Adrenal gland (tissue), 19 donors: ENCODE measurements at places on chromosomes 5 and 9. TPM values are rescaled to one million over a fixed set of nuclear protein-coding genes. Genes with fewer than 3 reads are reported as not detected.
A peak's percentile ranks its signal among the peaks of the same experiment; 100 is the strongest.

DNA sequence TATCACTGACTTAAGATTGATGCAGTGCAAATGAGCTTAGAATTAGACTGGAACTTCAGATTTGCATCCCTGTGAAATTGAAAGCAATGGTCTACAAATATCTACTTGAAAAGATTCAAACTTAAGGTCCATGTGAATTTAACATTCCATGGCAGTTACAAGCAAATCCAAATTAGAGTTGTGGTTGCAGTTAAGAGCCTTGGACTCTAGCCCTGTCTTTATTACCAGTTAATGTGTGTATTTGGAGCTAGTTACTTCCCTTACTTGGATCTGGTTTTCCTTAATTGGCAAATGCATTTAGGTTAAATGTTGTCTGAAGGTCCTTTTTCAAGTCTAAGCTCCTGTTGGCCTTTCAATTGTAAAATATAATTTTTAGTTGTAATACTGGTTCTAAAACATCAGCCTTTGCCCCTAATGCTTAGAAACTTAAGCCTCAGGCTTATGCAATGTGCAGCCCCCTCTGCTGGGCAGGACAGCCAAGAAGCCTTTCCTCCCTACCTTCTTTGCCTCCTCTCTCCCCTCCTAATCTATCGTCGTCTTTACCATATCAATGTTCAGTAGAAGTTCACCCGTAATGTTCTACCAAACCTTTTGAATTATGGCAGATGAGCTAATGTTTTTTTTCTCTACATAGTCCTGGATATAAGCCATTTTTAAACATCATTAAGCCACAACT lies 59.5 kb downstream of the ERMP1 start:
- DNase-seq: no peak

GRCh38 chr5:140023611-140024191 lies 19.4 kb downstream of the NRG2 start:
- no peak for DNase-seq

The PCDHB4 gene
- 1.7 TPM for total RNA-seq

- DNase-seq: no peak
Observed at GRCh38 chr5:150515446-150515845, 7.5 kb downstream of the NDST1 start.

DNA sequence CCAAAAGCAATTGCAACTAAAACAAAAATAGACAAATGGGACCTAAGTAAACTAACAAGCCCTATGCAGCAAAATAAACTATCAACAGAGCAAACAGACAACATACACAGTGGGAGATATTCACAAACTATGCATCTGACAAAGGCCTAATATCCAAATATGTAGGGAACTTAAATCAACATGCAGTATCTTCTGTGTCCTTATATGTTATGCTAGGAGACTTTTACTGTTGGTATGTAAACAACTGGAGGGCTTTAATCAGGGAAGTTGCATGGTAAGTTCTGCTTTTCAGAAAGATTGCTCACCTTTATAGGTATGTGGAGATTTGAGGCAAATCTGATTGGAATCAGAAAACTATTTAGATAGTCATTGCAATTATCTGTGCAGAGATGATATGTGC lies 461.2 kb upstream of the RIOK2 start:
- no peak for DNase-seq

DNA sequence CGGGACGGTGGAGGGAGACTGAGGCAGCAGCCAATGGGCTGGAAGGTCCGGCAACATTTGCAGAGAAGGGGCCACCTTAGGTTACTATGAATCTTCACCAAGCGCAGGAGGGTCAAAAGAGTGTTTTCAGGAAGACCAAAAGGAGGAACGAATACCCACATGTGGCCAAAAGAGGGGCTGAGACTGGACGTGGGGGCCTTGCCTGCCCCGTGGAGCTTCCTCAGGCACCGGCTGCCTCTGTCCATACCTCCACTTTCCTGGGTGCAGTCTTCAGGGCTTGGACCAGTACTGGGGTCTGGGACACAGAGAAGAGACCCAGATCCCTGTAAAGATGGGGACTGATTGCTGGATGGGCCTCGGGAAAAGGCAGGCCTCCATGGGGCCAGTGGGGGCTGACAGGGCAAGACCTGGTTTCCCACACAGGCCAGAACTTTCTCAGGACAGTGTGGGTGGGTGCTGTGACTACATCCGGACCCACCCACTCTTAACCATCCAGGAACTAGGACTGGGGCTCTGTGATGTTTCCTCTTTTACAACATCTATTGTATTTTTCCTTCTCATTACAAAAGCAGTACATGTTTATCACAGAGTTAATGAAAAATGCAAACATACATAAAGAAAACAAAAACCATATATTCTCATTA lies 294.7 kb downstream of the ZSWIM6 start:
- DNase-seq: no peak

The FUT7 gene
- total RNA-seq: not detected

- peak; percentile 17 for DNase-seq
Observed at GRCh38 chr5:181121675-181122561, 9.1 kb downstream of the OR2V1 start.

The OXCT1 gene
- 9.0 TPM for total RNA-seq

DNA sequence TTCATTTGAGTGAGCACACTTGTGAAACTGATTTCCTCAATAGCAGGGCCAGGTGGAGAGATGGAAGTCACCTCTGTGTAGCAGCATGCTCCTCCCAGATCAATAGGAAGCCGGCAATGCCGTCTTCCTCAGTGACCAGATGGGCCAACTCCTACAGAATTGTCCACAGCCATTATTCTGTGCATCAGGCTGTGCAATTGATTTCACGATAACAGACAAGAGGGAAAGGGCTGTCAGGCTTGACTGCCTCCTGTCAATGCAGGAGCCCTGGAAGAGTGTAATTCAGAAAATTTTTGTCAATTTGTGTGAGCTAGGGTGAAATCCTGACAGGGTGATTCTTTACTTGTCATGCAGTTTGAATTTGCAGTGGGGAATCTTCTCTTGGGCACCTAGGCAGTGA lies 838.4 kb upstream of the NUDT12 start:
- DNase-seq: no peak

The RNF20 gene
- total RNA-seq: 22.1 TPM

The TRPM3 gene
- 3.1 TPM for total RNA-seq

The PCA3 gene
- total RNA-seq: 0.07 TPM

DNA sequence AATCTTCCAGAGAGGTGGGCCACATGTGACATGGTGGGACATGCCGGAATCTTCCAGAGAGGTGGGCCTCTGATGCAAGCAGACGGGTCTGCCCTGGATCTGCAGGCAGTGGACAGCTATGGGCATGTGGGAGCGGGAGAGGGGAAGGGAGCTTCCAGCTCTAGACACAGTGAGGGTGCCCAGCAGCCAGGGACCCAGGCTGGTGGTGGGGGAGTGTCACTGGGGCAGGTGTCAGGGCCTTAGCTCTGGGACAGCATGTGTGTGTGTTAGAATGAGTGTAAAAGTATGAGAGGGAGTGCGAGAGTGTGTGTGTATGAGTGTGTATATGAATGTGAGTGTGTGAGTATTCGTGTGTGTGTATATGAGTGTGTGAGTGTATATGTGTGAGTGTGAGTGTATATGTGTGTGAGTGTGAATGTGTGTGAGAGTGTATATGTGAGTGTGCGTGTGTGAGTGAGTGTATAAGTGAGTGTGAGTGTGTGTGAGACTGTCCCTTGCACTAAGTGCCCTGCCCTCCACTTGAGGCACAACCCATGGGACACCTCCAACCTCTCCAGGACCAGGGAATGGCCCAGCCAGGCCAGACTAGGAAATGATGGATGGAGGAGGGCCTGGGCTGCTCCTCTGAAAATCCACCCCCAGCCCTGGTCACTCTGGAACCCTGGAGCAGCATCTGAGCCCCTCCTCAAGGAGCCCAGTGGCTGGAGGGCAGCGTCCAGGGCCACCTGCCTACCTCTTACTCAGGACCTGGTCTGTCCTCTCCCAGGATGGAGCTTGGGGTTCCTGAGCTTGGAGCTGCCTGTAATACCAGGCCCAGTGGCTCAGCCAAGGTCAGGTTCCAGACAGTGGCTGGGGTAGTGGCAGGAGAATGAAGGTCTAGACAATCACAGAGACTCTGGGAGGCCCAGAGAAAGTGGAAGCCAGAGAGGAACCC lies 122.2 kb downstream of the C9orf50 start:
- peak; percentile 63 for DNase-seq

GRCh38 chr5:106907979-106908378 lies 762.8 kb downstream of the EFNA5 start:
- no peak for DNase-seq

DNA sequence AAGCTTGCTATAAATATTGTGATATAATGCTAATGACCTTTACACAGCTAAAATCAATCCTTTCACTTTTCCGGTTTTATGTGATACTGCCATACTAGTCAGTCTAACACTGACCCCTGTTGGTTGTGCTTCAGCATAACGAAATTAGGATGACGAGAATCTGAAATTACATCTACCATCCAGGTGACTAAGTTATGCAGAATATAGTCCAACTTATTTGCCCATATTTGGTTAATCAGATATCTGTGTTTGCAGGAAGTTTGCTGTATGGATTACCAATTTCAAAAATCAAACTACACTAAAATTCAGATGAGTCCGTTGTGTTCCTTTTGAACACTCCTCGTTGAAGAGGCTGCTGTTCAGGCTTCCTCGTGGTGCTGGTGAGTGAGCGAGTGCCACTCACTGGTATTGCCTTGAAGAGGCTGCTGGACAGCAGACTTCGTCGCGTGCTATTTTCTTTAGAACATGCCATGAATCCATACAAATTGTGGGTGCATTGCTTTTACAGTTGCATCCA lies 32.5 kb downstream of the TENT4A start:
- DNase-seq: peak; percentile 51

- no peak for DNase-seq
Observed at GRCh38 chr5:69048230-69048629, 45.6 kb upstream of the SLC30A5 start.

The KCNV2 gene
- total RNA-seq: not detected

The IL5 gene
- total RNA-seq: not detected

The IL3 gene
- total RNA-seq: not detected

GRCh38 chr9:32677931-32678330 lies 42.5 kb upstream of the TAF1L start:
- DNase-seq: no peak
